ENCODE measurements at places on chromosomes 7 and 10.

GRCh38 chr10:103661198-103661950 lies 167.9 kb downstream of the NEURL1 start:
- peak; percentile 60 for DNase-seq

- no peak for DNase-seq
These were observed 29.8 kb downstream of the CEP41 start for GRCh38 chr7:130410868-130411541.

DNA sequence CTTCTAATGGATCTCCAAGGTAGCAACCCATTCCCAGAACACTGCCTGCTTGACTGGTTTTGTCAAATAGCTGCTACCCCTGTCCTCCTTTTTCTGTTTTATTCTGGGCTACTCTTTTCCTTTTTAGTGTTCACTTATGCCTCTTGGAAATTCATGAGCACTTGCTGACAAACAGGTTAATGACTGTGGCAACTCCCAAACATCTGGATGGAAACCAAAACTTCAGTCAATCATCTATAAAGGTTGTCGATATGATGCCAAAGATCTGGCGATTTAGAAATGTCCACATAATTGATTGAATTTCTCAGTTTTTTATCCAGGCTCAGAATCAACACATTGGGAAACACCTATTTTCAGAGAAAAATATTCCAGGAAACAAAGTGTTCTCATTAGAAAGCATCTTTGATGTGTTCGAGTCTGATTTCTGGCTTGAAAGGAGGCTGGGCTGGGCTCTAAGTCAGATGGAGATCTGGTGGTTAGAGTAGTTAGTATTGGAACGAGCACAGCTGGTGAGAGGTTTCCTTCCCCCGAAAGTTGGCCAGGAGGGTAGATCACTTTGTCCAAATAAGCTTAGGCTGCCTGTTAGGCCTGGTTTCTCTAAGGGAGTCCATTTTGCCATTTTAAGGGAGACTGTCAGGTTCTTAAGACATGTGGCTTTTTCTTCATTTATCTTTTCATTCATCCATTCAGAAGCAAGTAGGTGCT lies 17.8 kb downstream of the PAX2 start:
- DNase-seq = no peak

DNA sequence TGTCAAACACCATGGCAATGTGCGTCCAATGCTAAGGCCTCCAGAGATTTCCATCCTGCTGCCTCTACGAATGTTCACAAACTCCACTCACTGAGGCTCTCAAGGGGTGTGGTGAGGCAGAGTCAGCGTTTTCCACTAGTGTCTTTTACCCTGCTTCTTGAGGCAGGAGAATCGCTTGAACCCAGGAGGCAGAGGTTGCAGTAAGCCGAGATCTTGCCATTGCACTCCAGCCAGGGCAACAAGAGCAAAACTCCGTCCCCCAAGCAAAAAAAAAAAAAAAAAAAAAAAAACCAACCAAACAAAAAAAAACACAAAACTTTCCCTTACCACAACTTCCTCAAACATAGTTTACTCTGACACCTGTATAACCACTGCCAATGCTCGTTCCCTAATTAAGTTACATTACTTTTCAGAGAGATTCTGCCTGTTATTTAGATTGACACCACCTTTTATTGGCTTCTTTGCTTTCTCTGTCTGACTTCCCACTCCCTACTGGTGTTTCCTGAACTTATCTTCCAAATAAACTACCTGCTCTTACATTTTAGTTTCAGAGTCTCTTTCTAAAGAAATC lies 102.1 kb upstream of the ZNF746 start:
- DNase-seq = no peak

DNA sequence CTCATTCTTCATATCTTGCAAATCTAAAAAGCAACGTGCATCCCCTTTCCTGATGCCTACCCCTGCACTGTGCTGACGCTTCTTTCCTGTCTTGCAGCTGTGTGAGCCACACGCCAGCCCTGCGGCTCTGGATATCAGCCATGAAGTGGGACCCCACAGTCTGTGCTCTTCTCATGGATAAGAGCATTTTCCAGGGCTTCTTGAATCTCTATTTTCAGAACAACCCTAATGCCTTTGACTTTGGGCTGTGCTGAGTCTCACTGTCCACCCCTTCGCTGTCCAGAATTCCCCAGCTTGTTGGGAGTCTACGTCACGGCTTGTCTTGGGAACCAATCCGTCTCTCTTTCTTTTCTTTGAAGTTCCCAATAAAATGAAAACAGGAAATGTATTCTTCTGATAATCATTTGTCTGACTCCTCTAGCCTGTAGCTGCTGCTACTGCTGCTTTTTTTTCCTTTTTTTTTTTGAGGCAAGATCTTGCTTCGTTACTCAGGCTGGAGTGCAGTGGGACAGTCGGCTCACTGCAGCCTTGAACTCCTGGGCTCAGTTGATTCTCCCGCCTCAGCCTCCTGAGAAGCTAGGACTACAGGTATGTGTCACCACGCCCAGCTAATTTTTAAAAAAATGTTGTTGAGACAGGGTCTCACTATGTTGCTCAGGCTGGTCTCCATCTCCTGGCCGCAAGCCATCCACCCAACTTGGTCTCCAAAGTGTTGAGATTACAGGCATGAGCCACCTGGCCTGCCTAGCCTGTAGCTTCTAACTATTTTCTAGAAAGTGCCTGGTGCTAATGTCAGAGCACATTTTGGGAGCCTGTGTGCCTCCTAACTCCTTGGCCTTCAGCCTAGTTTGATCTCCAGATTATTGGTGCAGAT lies 30.3 kb downstream of the GSTO2 start:
- DNase-seq = no peak

GRCh38 chr7:108415821-108416536 lies 40.3 kb downstream of the NRCAM start:
- DNase-seq = peak; percentile 62

DNA sequence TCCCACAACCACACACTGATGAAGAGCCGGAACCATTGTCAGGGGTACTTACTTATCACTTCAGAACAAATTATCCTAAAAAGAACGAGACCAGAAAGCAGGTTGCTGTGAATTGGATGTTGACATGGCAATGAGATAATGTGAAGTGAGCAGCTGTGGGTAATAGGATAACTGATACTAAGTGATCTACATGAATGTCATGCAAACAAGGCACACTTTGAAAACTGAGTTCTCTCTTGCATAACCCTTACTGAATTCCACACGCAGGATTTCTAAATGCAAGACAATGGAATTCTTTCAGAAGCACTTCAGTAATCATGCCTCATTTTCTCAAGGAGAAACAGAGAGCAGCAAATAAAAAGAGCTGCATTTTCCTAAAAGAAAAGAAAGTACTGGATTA lies 242.5 kb upstream of the TMEM229A start:
- no peak for DNase-seq

DNA sequence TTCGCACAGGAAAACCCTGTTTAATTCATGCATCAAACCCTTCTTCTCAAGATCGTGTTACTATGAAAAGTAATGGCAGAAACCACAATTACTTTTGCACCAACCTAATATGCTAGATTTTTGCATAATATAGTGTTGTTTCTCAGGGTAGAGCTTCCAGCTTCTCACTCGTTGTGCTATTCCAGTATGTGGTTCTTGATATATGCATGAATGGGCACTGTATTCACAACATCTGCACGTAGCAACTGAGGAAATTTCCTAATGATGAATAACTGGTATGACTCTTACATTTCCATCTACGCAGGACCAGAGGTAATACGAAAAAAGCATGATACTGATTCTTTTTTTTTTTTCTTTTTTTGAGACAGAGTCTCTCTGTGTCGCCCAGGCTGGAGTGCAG lies 326.6 kb upstream of the GALNT17 start:
- DNase-seq = no peak

GRCh38 chr7:85480666-85481065 lies 293.8 kb upstream of the SEMA3D start:
- no peak for DNase-seq

GRCh38 chr10:24912215-24912614 lies 40.2 kb downstream of the PRTFDC1 start:
- no peak for DNase-seq

DNA sequence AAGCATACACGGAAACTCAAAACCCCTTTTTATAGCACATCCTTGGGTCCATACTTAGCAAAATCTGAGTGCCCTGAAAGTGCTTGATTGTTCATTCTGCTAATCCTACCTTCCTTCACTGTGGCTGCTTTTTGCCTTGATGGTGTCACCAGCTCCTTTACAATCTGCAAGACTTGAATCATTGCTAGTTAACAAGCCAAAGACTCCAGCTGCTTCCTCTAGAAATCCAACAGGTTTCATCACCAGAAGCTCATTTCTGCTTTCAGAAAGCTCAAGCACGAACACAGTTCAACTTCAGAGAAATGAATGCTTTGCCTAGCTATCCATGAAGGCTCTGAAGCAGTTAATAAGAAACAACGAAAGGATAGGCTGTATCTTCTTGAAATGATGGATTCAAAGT lies 38.0 kb downstream of the USP6NL start:
- peak; percentile 19 for DNase-seq

- DNase-seq = no peak
These were observed 166.0 kb downstream of the ACTR3B start for GRCh38 chr7:152925412-152926147.

GRCh38 chr10:102613785-102614184 lies 30.5 kb upstream of the TRIM8 start:
- DNase-seq = no peak

DNA sequence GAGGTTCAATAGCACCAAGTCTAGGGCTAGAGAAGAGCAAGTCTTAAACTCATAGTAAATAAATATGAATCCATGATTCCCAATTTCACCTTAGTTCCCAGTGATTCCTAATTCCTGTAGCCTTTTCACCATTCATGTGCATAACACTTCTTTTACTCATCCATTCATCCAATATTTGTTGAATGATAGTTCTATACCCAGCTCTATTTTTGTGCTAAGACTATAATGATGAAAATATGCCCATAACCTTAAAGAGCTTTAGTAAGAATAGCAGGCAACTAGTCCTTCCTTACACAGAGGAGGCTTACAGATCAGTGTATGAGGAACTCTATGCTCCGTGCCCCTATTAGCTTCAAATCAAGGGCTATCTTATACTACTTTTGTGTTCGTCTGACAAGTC lies 280.2 kb upstream of the CHRM2 start:
- no peak for DNase-seq

DNA sequence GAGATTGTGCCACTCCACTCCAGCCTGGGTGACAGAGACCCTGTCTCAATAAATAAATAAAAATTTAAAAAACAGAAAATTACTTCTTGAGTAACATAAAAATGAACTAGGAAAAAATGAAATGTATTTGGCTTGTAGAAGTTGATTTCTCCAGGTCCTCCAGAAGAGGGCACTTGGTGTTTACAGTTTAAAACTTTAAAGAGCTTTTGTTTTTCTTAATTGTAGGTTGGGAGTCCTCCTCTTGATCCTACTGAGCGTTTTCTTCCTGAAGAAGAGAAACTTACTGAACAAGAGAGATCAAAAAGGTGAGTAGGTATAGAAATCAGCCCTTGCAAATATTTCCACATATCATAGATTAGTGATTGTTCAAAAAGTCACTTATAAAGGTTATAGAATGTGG lies 16.2 kb downstream of the KIFBP start:
- DNase-seq = peak; percentile 70

DNA sequence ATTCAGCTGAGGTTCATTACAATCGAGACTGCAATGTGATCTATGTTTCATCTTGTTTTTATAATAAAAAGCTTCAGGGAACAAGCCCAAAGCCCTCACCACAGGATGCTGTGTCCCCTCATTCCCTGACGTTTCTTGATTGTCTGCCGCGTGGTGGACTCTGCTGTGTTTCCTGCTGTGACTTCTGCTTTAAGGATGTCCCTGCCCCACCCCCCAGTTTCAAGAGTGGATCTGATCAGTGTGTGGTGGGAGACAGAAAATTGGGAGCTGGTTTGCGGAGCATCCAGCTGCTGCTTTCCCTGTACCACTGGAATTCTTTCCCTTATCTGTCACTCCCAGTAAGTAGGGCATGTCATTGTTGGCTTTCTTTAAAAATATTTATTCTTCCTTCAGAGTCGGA lies 86.2 kb downstream of the CREM start:
- DNase-seq = no peak

- DNase-seq = no peak
These were observed 148.2 kb upstream of the FERD3L start for GRCh38 chr7:19293431-19293830.

DNA sequence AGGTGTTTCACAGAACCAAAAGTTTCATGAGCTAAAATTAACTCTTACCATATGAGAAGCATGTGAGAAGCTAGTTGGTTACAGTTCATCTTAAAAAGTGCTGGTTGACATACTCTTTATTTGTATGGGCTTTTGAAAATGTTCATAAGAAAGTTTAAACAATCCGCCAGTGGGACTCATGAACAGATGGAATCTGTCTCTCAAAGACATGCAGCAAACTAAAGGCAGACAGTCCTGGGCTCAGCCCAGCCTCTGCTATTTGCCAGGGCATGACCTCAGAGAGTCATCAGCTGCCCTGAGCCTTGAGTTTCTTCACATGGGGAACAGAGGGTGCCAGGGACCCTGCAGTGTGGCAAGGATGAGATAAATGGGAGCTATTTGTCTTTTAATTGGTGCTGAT lies 3.2 kb downstream of the PYROXD2 start:
- DNase-seq = no peak

- DNase-seq = no peak
These were observed 777.7 kb downstream of the LRMDA start for GRCh38 chr10:76209135-76209534.

GRCh38 chr7:93133005-93133404 lies 15.2 kb downstream of the SAMD9L start:
- DNase-seq = no peak

DNA sequence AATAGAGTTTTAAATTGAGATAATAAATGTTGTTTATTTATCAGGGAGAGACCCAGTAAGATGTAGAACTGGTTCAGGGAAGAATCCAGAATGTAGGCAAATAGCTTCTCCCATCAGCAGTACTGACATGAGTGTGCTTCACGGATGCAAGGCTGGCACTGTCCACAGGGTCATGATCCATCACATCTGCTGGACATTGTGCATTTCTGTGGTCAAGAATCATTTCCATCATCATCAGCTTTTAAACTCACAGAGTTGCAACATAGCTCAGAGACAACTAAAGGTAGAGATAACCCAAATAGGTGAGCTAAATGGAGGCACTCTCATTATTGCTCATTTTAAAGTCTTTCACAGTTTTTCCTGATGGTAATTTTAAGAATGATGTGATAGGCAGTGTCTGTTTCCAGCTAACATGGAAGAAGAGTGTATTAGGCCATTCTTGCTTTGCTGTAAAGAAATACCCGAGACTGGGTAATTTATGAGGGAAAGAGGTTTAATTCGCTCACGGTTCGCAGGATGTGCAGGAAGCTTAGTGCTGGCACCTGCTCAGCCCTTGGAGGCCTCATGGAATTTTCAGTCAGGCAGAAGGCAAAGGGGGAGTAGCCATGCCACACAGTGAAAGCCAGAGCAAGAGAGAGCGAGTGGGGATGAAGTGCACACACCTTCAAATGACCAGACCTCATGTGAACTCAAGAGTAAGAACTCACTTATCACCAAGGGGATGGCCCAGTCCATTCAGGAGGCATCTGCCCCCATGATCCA lies 80.8 kb downstream of the INPP5A start:
- DNase-seq = no peak

Measured in ACHN (cell line).